Umbilical cord (tissue), 2 donors: ENCODE measurements at places on chromosomes 12 and 14.

- DNase-seq: no peak
Measured at GRCh38 chr14:89613260-89614008, 196.4 kb upstream of the FOXN3 start.

DNA sequence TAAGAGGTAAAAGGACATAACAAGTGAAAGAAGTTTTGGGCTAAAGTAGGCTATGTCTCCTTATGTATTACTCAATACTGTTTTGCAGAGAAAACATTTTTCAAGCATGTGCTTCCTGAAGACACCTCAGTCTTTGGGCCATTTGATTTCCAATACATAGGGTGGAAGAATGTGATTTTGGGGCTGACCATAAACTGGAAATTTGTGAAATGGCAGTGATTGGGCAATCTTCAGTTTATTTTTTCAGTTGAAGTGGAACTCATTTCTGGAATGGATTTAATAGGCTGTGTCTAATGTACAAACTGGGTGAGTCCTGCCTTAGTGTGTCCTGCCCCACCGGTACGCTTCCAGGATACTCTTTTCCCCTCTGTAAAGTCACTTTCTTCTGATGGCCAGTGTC lies 2.8 kb upstream of the ACADS start:
- DNase-seq: no peak

GRCh38 chr12:16568873-16569272 lies 37.1 kb downstream of the LMO3 start:
- DNase-seq: no peak

DNA sequence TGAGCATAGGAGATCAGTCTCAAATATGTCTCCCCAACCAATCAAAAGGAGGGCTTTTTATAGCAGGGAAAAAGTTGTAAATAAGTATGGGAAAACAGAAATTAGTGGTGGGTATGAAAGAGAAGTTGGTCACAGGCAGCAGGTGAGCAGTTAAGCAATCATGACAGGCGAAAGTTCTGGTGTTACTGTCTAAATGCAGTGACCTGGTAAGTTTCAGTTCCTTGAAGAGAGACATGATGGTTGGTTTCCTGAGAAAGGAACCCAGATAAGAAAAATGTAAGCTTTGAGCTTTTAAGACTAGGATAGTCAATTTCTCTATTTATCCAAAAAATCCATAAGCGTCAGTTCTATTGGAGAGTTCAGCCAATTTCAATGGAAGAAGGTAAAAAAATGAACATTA lies 466.2 kb upstream of the FLRT2 start:
- no peak for DNase-seq

DNA sequence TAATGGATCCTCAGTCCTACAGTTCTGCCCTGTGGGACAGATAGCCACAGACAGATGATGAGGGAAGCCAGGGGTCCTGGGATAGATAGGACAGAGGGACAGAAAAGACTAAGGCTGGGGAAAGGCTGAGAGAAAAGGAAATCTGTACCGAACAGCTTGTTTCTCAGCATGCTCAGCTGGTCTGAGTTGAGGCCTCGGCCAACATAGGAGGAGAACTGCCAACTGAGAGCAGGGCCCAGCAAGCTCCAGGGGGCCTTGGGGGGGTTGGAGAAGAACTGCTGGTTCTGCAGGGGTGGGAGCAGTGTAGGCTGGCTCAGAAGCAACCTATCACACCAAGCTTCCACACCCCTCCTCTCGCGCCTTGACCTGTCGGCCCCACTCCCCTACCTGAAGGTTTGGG lies 10.1 kb downstream of the IL23A start:
- no peak for DNase-seq

- peak; percentile 28 for DNase-seq
Measured at GRCh38 chr12:80183939-80184338, 84.6 kb downstream of the OTOGL start.

GRCh38 chr12:45418520-45418919 lies 202.6 kb downstream of the ANO6 start:
- no peak for DNase-seq

GRCh38 chr14:70754991-70755390 lies 54.3 kb downstream of the MAP3K9 start:
- DNase-seq: peak; percentile 21

DNA sequence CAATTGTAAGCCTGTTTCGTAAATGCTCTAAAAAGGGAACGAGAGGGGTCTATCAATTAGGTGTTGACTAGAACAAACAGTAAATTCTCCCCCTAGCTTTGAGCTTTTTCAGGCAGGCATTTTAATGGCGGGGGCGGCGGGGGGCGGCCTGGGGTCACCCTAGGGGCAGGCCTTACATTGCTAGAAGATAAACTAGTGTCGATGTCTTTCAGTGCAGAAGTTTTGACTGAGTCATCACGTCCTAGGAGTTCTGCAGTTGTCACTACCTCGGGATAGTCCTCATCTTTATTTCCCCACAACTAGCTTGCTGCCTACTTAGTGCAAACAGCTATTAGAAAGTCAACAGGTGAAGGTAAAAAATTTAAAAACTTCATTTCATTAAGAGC lies 1.6 kb downstream of the ATP6V1D start:
- no peak for DNase-seq

- DNase-seq: no peak
Measured at GRCh38 chr12:57164454-57164853, 17.0 kb upstream of the LRP1-AS start.

- no peak for DNase-seq
Measured at GRCh38 chr14:69629225-69630127, 18.1 kb downstream of the SUSD6 start.

- DNase-seq: no peak
Measured at GRCh38 chr14:89158701-89159100, 258.3 kb downstream of the FOXN3 start.

- no peak for DNase-seq
Measured at GRCh38 chr14:59217011-59217410, 28.5 kb downstream of the DAAM1 start.

- no peak for DNase-seq
Measured at GRCh38 chr12:80861641-80862378, 75.9 kb downstream of the LIN7A start.

DNA sequence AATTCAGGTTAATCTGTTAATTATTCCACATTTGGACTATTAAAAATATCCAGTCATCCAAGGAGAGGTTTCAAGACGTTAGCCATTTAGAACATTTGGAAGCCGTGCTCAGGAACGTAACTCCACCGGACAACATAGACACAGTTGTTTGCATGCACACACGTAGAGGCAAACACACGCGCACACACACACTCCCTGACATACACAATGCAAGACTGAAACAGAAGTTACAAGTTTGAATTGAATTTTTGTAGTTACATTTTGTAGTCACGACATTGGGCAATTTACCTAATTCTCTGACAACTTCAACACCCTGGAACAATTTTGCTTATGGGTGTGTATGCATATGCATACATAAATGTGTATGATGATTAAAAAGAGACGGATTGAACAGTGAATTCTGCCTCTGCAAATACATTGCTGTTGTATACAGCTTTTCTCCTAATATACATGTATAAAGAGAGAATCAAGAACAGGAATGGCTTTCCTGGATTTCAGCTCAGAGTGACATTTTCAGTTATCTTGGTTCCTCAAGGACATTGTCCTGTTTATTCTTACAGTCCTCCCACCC lies 298.8 kb downstream of the LRFN5 start:
- no peak for DNase-seq
